ENCODE measurements at places on chromosomes 12 and 14. TPM values are rescaled to one million over a fixed set of nuclear protein-coding genes. Genes with fewer than 3 reads are reported as not detected.

BDKRB2 gene
- total RNA-seq, result not detected

DNA sequence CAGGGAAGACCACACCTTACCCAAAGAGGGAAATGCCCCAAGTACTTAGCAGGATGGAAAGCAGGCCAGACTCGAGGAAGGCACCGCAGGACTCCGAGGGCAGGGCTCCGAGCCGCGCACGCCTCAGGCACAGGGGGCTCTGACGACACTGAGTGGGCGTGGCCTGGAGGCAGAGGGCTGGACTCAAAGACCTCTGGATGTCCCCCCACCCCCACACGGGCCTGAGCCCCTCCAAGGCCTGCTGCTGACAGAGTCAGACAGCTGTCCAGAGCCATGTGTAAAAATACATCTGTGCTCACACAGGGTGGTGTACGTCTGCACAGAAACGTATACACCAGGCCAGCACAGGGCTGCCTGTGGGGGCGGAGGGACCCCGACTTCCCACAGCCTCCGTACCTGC is 1.4 kb downstream of the AKT1 start:
- DNase-seq, result no peak

HNF1A gene
- not detected for total RNA-seq

DNA sequence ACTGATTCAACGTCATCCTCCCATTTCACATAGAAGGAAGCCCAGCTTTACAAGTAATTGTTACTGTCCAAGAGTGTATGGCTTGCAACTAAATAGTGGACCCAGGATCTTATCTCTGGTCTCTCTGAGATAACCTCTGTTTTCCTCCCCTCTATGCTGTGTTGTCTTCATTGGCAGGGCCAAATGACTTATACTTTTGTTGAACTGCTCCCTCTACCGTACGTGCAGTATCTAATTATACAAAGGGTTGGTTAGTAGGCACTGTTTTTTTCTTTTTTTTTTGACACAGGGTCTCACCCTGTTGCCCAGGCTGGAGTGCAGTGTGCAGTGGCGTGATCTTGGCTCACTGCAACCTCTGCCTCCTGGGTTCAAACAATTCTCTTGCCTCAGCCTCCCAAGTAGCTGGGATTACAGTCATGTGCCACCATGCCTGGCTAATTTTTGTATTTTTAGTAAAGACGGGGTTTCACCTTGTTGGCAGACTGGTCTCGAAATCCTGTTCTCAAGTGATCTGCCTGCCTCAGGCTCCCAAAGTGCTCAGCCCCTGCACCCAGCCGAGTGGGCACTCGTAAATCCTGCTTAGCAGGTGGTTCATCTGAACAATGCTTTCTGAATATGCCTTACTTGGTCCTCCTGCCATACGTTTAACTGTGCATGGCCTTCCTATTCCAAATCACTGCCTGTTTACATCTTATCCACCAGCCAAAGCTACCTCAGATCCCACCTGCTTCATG is 162.1 kb downstream of the ADCK1 start:
- no peak for DNase-seq

DNA sequence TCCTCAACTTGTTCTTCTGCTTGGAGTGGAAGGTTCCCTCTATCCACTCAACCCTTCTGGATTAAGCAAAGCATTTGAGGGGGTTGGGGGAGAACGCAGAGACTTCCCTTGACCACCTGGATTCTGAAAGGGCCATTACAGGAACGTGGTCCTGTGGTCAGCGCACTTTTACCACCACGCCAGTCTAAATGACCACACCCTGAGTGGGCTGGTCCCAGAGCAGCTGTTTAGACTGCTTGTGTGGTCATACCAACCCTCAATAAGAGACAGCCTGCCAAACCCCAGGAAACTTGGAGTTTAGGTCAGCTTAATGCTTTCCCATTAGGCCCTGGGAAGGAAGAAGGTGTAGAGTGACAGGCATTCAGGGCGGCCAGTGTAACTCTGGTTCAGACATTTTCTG is 165.5 kb upstream of the ATP2B1 start:
- DNase-seq, result no peak

All from G401 (cell line).